ENCODE measurements at places on chromosomes 12 and 14.

DNA sequence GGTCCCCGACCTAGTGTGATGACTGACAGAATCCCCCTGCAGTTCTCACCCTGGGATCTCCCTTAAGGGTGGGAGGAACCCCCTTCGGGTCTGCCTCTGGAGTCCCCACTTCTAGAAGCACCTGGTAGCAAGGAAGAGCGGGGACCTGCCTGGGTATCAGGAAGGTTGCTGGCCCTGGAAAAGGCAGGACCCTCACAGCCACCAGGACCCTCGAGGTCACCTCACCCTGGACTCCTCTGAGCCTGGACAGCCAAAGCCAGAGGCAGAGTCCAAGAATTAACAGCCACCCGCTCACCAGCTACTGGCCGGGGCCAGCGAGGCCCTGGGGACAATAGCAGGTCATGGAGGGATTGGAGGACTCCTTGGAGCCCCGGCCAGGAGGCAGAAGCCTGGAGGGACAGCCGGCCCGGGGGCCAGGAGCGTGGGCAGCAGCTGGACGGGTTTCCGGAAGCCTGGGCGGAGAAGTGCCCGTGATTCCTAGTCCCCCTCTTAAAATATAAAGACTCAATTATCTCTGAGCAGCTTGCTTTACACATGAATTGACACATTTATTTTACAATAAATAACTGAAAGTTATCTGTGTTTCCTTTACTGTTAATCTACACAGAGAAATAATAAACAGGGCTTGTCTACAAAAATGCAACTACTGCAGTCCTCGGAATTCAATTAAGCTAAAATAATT is 17.5 kb downstream of the BCL11B start:
- no peak for DNase-seq

- no peak for DNase-seq
Measured at GRCh38 chr14:103529383-103530365, 678 bp downstream of the TRMT61A start.

DNA sequence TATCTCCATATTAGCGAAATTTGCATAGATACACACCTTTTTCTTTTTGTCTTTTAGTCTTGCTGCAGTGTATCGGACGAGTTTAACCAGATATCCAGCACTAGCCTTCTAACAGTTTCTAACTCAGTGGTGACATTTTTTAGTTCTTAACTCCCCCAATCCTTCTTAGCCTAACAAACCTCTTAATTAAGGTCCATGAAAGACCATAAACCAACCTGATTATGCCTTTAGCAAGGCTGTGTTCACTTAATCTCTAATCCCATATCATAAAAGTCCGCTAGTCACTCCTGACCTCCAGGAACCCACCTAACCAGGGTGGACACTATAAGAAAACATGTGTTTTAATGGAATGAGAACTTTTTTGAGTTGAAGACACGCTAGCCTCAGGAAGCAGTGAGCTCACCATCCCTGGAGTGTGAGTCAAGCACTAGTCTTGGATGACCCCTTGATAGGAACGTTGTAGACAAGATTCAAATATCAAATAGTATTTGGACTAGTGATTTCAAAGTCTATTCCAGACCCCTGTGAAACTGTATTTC is 9.5 kb downstream of the CDKN1B start:
- no peak for DNase-seq

- DNase-seq = no peak
Measured at GRCh38 chr14:85079842-85080730, 449.9 kb upstream of the FLRT2 start.

GRCh38 chr12:122366685-122367475 is 55.6 kb downstream of the CLIP1 start:
- DNase-seq = no peak

- DNase-seq = peak; percentile 66
Measured at GRCh38 chr12:14167005-14167628, 185.7 kb upstream of the GRIN2B start.

Measured in NCI-H1105 treated with DMSO at 0.1 percent for 48 hours (cell line).